Glomerular endothelial cell (primary cell): ENCODE measurements at places on chromosomes 1 and 21. TPM values are rescaled to one million over a fixed set of nuclear protein-coding genes. Genes with fewer than 3 reads are reported as not detected.

The CRYZL1 gene
- 22.3 and 27.8 TPM in 2 replicates for total RNA-seq

DNA sequence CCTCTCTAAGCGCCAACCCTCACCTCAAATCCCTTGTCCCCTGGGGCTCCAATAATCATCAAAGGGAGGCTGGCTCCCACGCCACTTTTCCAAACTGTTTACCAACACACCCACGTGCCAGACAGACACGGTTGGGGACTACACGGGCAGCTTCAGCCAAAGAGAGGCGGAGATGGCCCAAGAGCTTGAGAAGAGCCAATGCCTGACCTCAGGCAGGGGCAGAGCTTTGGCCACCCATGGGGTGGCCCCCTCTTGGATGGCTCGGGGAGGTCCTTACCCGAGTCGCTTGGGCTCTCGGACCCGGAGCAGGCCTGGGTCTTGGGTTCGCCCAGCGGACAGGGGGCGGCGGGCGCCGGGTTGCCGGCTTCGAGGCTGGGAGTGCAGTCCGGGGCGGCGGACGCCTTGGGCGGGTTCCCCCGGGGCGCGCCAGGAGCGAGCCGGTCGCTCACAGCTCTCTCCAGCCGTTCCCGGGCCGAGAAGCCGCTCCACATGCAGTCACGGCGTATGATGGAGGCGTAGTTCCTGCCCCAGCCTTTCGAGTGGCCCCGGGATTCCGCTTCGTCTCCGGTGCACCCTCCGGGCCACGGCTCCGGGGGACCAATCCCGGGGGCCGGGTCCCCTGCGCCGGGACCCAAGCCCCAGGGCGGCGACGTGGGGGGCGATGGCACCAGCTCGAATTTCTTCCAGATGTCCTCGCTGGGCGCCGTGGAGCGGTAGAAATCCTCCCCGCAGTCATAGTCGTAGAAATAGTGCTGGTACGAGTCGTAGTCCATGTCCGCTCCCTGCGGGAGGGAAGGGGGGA is 854 bp downstream of the MYCL start:
- no peak for DNase-seq

DNA sequence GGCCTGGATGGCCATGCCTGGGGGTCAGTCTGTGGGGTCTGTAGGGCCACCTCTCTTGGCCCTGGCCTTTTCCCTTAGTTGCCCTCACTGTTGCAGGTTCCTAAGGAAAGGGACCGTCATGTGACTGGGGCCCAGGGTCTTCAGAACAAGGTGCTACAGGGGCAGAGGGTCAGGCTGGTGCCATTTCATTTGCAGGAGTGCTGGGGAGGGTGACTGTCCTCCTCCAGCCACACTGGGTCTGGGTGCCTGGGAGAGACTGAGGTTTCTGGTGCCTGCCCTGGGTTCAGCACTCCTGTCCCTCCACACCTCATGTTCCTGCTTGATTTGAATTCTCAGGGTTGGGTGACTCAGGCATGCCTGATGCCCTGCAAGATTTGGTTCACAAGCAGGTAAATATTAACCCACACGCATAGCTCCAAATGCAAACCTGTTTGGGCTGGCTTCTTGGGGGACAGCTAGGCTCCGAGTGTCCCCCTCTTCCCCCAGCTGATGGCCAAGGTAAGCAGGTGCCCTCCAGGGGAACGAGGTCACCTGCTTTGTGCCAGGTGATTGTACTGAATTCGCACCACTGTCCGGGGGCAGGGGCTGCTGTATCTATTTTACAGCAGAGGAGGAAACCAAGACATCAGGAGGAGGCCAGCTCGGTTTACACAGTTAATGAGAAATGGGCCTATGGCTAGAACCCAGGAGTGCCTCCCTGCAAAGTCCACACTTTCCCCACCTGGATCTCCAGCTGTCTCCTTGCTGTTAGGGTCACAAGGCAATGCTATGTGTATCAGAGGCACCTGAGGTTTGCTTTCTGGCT is 20.3 kb downstream of the ARHGEF10L start:
- no peak for DNase-seq

DNA sequence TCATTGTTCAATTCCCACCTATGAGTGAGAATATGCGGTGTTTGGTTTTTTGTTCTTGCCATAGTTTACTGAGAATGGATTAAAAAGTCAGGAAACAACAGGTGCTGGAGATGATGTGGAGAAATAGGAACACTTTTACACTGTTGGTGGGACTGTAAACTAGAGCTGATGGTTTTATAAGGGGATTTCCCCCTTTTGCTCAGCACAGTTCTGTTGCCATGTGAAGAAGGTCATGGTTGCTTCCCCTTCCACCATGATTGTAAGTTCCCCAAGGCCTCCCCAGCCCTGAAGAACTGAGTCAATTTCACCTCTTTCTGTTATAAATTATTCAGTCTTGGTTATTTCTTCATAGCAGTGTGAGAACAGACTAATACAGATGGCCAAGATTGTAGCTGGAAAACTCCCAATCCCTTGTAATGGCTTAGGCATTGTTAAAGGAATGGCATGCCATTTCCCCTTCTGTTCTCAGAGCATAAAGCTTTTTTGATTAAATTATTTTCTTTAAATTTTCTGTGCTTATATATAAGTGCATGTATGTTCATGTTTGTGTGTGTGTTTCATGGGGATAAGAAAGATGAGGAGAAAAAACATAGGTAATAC is 144.8 kb downstream of the BACH1 start:
- no peak for DNase-seq

DNA sequence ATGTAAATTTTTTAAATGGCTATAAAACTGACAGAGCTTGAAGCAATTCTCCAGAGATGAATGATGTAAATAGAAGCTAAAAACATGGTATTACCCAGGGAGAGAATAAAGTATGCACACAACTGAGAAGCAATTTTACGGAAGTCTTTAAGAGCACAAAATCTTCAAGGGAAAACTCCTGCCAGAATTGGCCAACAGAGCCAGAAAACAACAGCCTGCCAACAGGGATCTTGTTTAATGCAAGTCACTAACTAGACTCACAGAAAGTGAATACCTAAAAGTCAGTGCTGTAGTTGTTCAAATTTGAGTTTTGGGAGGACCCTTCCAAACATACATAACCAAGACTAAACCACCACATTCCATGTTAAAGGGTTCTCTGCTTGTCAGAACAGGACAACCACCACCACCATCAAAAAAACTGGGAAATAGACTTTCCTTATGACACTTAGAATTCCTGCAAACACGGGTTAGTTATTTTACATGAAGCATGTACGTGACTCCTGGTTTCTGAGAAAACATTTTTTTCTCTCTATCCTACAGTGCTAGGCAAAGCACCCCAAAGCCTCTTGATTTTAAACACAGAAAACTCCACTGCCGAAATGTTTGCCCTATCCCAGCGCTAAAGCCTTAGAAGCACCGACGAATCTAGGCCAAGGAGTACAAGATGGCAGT is 1.6 kb downstream of the EPS15 start:
- DNase-seq: no peak

The GPR37L1 gene
- 0.06 TPM in 1 of 2 replicates, not detected in the other for total RNA-seq

- DNase-seq: no peak
These were observed 84.6 kb downstream of the LAMC2 start for GRCh38 chr1:183270541-183271141.

DNA sequence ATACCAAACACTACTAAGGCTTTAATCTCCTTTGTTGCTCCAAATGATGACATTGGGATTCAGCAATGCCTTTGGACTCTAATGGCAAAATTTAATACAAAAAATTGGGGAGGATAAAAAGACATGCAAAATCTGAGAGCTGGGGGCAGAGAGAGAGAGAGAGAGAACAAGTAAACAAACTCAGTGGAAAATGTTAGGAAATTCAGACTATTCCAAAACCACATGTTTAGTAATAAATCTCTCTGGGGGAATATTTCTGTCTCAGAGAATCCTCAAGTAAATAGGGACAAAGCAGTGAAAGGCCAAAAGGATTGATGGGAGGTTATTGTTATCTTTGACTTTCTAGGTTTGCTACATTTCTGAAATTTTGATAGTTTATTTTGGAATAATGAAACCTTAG is 65.7 kb downstream of the PLA2G4A start:
- no peak for DNase-seq

The CELA2B gene
- total RNA-seq: not detected in 2 replicates

The AIRE gene
- total RNA-seq: not detected in 2 replicates

The C4BPA gene
- total RNA-seq: not detected in 2 replicates

GRCh38 chr1:153227810-153228209 is 10.4 kb downstream of the PRR9 start:
- no peak for DNase-seq

- no peak for DNase-seq
These were observed 85.1 kb upstream of the PLXNA2 start for GRCh38 chr1:208329300-208329699.

The SLC45A1 gene
- total RNA-seq: 2.2 and 2.7 TPM in 2 replicates

The TRIM58 gene
- 2.4 and 3.0 TPM in 2 replicates for total RNA-seq

DNA sequence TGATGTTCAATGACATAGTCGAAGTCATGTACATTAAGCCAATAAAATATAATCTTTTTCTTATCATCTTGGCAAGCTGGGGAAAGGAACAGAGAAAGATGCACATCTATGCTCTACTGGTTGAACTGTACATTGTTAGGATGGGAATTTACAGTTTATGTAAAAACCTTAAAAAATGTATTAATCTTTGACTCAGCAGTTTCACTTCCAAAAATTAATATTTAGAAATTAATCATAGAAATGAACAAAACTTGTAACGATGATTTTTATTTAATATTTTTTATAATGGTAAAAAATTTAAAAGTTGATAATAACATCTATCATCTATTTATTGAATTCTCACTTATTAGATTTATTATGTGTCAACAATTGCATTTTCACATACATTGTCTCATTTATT is 5.7 kb upstream of the C1orf141 start:
- DNase-seq: no peak

DNA sequence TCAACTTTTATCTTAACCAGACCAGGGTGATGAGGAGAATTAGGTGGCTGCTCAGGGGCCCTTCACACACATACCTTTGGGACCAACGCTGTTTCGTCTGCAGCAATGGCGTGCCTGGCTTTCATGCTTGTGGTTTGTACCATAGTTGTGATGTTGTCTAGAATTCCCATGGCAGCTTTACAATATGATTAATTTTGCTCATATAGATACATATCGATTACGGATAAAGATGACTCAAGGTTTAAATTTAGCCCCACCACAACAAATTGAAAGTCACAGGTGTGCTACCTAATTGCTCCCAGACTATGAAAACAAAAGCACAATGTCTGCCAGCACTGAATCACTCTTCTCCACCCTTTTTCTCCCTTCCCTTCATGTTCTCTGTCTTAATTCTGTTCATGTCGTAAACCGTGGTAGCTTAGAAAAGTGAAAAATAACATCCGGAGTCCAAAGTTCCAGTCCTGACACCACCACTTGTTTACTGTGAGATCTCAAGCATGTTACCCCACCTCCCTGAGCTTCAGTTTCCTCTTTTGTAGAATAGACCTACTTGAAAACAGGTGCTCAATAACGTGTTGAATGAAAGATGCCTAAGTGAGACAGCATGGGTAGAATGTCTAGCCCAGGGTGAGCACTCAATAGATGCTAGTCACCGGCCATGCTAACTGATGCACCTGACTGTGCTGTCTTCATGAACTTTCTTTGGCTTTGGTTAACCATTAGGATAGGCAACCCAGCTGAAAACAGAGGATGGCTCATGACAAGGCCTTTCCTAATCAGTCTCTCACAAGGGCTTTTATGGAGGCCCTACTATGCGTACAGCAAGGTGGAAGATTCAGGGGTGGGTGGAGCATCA is 22.1 kb upstream of the JUN start:
- DNase-seq: no peak

- DNase-seq: no peak
These were observed 697.9 kb downstream of the USP25 start for GRCh38 chr21:16427587-16428087.

DNA sequence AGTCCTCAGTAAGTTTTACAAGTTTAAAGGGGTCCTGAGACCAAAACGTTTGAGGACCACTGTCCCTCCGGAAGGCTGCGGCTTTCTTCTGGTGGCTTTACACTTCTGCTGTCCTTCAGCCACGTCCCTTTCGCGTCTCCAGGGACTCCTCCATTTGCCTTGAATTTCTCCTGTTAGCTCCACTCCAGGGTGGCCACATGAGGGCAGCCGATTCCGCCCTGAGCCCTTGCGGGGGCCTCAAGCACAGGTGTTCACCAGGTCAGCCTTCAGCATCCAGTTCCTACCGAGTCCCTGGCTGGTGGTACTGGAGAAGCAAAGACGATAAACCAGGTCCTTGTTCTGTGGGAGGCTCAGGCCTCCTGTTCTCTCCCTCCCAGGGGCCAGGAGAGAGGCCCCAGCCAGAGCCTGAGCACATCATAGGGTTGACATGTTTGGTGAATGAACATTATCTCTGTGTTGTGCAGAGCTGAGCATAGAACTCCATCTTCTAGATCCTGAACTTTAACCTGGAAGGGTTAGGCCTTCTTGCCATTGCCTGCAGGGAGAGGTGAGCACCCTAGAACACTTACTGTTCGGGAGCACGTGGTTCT is 27.4 kb upstream of the COQ8A start:
- DNase-seq: no peak
